PC-9 (cell line): ENCODE measurements at places on chromosomes 3 and 15. TPM values are rescaled to one million over a fixed set of nuclear protein-coding genes. Genes with fewer than 3 reads are reported as not detected.
A peak's percentile ranks its signal among the peaks of the same experiment; 100 is the strongest.

The EFHB gene
- total RNA-seq, result 1.5 and 2.8 TPM in 2 replicates

The BTLA gene
- total RNA-seq, result not detected in 2 replicates

The TRIM42 gene
- not detected in 2 replicates for total RNA-seq

The CLDN1 gene
- total RNA-seq, result 25.9 and 27.1 TPM in 2 replicates

The IMPG2 gene
- 0.05 and 0.11 TPM in 2 replicates for total RNA-seq

The MYO5C gene
- total RNA-seq, result 35.6 and 41.1 TPM in 2 replicates

The TNFSF10 gene
- total RNA-seq, result 18.3 and 21.4 TPM in 2 replicates

The CPB1 gene
- not detected in 2 replicates for total RNA-seq

The TRAK1 gene
- total RNA-seq, result 43.4 and 46.8 TPM in 2 replicates

GRCh38 chr3:130686833-130687232, 59.8 kb downstream of the PIK3R4 start:
- DNase-seq, result no peak

GRCh38 chr3:10723991-10724390, 92.0 kb upstream of the SLC6A11 start:
- no peak for DNase-seq

DNA sequence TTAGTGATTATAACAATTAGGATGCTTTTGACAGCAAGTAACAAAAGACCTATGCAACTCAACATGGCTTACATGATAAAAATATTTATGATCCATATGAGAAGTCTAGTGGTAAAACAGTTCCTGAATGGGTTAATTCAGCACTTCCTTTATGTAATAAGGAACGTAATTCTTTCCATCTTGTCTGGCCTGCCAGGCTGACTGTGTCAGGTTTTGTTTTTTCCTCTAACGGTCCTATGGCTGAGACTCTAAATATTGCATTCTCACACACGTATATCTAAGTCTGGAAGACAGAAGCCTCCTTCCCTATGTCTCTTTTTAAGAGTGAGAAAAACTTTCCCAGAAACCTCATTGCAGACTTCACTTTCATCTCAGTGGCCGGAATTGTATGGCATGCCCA, 50.6 kb downstream of the DUT start:
- DNase-seq, result no peak

DNA sequence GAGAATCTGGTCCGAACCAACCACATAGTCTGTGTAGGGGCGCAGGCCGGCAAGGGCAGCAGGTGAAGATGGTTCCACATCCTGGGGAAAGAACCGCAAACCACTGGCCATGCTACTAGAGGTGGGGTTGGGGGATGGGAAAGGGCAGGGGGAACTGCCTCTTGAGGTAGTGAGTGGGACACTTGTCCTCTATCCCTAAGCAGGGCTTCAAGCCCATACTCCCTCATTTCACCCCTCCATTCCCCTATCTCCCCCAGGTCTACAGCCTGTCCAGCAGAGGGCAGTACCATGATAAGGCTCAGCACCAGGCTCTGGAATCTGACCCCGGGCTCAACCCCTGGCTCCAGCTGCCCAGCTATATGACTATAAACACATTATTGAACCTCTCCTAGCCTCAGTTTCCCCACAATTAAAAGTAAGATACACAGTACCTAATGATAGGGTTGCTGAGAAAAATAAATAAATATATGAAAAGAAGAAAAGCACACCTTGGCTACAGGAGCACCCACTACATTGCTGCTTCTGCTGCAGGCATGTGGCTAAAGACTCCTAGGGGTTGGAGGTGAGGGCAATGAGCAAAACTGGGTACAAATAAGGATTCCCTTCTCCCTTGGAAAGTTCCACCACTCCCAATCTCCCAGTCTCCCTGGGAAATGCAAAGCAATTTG, 6.3 kb downstream of the GORASP1 start:
- peak; percentile 31 for DNase-seq

DNA sequence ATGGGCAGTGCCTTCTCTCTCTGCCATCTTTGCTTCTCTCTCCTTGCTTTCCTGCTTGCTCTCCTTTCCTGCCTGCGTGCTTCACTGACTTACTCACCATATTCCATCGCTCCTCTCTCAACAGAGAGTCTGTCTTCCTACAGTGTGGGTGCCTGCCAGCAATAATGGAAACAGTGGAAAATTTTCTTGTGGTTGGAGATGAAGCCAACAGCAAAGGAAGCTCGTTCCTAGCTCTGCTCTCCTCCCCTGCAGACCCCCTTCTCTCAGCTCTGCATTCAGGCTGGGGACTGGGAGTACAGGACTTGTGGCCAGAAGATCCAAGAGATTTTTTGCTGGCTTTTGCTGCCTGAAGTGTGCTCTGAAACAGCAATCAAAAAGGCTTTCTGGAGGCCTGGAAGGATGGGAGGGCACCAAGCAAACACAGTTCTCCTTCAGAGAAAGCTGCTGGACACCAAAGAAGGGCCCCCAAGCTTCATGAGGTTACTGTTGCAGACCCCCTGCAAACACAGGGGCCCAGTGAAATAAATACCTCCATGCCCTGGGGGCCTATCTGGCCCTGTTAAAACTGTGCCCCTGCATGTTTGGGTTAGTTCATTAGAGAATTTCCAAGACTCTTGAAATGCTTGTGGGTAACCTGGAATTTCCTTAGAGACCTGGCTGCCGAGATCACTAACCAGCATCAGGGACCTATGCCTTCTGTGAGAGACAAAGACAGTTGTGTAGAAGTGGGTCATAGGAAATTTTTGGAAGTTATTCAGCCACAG, 149.9 kb upstream of the RASGRP1 start:
- peak; percentile 51 for DNase-seq

- no peak for DNase-seq
These were observed 451 bp downstream of the ONECUT1 start for GRCh38 chr15:52789601-52790168.

GRCh38 chr3:29978036-29978435, 628.4 kb upstream of the TGFBR2 start:
- DNase-seq, result no peak

DNA sequence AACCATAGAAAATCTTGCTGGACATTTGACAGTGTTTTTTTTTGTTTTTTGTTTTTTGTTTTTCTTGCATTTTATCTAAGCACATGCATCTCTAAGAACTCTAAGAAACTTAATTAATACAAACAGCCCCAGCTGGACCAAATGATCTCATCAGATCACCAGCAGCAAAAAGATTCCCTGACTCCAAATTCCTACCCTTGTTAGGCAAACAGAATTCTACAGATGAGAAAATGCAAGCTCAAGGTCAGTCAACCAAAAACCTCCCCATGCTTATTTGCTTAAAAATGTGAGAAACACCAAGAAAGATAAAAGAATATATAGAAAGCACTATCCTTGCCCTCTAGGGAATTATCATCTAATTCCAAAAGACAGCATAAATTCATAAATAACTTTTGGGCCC, 65.4 kb downstream of the FOXP1 start:
- DNase-seq, result no peak
